Fibroblast of upper back skin (primary cell): ENCODE measurements at places on chromosomes 12 and 14.

DNA sequence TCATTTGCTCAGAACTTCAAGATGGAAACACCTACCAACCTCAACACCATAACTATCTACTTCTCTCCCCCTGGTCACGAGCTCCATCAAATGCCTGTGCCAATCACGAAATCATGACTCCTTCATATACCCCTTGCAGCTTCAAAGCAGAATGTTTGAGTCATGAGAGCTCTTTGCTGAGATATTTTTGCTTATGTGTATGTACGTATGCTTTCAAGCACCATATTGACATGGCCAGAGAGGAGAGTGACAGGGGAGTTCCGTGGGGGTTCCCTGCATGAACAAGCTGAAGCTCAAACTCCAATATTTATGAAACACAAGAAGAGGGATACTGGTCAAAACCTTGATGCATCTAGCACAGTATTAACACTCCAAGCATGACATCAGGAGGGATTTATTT is 374.4 kb downstream of the DPF3 start:
- DNase-seq = no peak

- DNase-seq = no peak
Observed at GRCh38 chr12:10018386-10018785, 8.0 kb downstream of the CLEC12B start.

DNA sequence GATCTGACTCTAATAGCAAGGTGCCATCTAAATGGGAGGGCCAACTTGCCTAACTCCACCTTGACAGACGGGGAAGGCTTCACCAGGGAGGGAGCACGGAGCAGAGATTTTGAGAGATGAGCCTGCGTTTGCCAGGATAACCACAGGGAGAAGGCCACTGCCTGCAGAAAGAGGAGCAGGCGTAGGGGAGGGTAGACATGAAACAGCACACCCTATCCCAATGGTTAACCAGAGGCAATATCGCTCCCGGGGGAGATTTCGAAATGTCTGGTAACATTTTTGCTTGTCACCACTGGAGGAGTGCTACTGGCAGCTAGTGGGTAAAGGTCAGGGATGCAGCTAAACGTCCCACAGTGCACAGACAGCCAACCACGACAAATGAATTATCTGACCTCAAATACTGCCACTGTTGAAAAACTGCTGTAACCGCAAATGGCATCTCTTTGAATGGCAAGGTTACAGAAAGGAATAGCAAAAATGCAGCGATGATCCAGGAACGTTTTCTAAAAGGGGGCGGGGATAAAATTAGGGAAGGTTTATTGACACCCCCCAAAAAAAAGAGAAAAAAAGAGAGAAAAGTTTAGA is 126.0 kb upstream of the ATF7IP start:
- peak; percentile 83 for DNase-seq

GRCh38 chr12:113190761-113191160 is 5.2 kb downstream of the RITA1 start:
- DNase-seq = peak; percentile 16
